ENCODE measurements at places on chromosomes 2 and 18.

- DNase-seq: no peak
Measured at GRCh38 chr2:105454801-105455485, 56.1 kb upstream of the FHL2 start.

- DNase-seq: no peak
Measured at GRCh38 chr2:152646264-152646663, 71.0 kb downstream of the PRPF40A start.

GRCh38 chr2:22086726-22087125 lies 963.0 kb downstream of the TDRD15 start:
- no peak for DNase-seq

DNA sequence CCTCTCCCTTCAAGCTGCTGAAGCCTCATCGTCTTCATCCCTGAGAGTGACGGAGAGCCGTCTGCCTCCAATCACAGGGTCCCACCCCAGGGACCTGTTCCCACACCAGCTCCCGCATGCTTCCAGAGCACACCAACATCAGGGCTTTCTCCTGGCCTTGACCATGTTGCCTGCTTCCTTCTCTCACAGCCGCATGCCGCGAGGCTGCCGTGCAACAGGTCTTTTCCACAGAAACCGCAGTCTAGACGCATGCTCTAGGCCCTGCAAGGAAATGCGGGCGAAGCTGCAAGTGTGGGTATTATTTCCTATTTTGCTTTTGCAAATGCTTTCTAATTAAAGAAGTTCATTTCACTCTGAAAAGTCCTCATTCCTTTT lies 277.8 kb downstream of the EIPR1 start:
- DNase-seq: no peak

GRCh38 chr18:9984080-9984479 lies 70.3 kb downstream of the VAPA start:
- no peak for DNase-seq

GRCh38 chr2:139394801-139395200 lies 614.6 kb upstream of the NXPH2 start:
- DNase-seq: no peak

- DNase-seq: no peak
Measured at GRCh38 chr2:204274429-204274828, 270.8 kb upstream of the PARD3B start.

DNA sequence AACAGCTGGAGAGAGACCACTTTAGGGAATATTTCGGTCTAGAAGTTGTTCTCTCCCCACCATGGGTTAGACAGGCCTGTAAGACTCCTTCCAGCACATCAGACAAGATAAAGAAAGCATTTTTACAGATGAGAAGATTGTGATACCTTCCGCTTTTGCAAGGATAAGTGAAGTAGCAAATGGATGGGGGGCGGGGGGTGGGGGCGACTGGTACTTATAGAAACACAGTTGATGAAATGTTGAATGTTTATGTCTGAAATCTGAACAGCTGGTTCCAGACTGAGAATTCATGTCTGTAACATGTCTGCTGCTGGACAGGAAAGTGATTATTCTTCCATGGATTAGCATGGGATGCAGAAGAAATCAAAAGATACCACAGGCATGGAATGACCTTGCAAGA lies 90.5 kb upstream of the FN1 start:
- DNase-seq: no peak

GRCh38 chr2:81087646-81088045 lies 783.1 kb upstream of the LRRTM1 start:
- no peak for DNase-seq

- DNase-seq: no peak
Measured at GRCh38 chr2:20612925-20613916, 37.7 kb downstream of the HS1BP3 start.

DNA sequence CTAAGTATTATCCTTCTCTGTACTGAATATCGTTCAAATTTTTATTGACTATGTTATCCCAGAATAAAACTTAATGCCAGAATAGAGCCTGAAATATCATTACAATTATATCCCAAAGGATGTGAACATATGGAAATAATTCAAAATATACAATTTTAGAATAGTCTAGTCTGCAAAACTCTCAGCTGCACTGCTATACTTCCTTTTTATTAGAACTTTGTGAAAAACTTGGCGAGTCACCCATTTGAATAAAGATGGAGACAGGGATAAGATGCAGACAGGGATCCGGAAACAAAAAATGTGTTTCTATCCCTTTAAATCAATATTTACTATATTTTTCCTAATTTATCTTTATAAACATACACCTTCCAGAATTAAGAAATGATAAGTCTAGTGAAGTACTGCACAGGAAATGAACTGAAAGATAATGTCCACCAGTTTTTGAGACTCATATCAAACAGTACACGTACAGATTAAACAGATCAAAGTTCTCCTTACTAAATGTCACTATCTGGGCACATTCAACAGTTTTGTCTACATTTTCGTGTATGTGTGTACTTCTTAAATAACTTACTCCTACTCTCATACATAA lies 107.8 kb downstream of the MEP1B start:
- DNase-seq: no peak

GRCh38 chr18:11512096-11513025 lies 97.0 kb upstream of the SLC35G4 start:
- DNase-seq: no peak

GRCh38 chr2:10237392-10238321 lies 65.0 kb upstream of the HPCAL1 start:
- DNase-seq: no peak

DNA sequence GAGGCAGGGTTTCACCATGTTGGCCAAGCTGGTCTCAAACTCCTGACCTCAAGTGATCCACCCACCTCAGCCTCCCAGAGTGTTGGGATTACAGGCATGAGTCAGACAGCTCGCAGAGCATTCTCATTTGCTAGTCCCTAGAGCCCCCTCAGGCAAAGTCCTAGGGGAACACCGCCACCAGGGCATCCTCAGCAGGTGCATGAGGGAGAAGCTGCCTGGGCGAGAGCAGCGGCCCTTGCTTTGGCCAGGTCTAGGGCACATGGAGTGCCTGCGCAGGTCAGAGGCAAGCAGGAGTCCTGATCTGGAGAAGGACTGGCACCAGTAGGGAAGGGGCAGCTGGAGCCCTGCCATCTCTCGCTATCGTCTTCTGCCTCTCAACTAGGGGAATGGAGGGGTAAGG lies 32.4 kb downstream of the NGEF start:
- no peak for DNase-seq

GRCh38 chr2:88866756-88867155 lies 175.3 kb downstream of the RPIA start:
- no peak for DNase-seq

DNA sequence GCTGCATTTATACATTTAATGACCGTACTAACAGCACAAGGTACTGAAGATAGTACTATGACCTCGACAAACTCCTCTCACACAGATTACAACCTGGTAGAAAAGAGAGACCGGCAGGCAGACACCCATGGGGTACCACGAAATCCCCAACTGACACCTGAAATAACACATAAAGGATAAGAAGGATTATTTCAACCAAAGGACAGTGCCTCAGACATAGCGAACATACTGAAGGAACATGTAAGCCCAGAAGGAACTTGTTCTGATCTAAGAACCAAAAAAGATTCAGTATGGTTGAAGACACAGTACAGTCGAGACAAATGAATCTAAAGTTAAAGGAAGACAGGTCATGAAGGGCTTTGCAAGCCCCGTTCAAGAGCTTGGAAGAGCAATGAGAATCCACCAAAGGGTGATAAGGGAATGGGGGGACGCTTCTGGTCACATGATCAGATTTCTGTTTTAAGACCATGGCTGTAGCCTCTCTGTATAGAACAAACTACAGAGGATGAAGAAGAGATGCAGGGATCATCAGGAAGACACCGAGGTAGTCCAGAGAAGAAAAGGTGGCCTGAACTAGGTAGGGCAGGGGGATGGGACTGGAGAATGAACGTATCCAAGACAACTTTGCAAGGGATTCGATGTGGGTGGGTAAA lies 902 bp downstream of the MCFD2 start:
- no peak for DNase-seq

DNA sequence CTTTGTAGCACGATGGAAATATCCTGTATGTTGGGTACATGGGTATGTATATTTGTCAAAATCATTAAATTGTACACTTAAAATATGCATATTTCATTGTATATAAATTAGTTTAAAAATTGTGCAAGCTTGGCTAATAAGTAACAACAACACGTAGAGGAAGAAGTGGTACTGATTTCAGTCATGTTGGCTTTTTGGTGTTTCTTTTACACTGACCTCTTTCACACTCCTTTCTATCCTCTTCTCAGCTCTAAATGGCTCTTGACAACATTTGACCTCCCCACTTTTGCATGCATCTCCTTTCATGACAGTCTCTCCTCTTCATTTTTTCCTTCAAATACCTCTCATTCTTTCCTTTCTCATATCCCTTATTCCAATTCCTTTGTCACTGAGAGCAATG lies 801.4 kb upstream of the ZEB2 start:
- DNase-seq: no peak

- DNase-seq: no peak
Measured at GRCh38 chr2:149719695-149720094, 132.1 kb upstream of the MMADHC start.

DNA sequence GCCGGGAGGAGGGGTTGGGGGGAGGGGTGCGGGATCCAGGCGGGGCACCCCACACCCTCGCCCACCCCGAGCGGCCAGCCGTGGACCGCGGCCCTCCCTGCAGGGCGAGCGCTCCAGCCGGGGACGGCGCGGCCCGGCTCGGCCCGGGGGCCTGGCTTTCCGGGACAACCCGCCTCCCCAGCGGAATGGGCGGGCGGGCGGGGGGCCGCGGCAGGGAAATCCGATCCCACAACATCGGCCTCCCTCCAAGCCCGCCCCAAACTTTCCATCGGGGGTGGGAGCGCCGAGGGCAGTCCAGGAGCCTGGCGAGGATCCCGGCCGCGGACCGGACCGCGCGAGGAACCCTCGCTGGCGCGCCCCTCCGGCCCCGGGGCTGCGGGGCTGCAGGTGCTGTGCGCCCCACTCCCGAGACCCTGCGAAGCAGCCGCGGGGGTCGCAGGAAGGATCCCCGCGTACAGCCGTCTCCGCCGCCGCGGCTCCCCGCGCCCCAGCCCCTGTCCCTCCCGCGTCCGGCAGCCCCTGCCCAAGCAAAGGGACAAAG lies 529 bp downstream of the SEMA4C start:
- no peak for DNase-seq

DNA sequence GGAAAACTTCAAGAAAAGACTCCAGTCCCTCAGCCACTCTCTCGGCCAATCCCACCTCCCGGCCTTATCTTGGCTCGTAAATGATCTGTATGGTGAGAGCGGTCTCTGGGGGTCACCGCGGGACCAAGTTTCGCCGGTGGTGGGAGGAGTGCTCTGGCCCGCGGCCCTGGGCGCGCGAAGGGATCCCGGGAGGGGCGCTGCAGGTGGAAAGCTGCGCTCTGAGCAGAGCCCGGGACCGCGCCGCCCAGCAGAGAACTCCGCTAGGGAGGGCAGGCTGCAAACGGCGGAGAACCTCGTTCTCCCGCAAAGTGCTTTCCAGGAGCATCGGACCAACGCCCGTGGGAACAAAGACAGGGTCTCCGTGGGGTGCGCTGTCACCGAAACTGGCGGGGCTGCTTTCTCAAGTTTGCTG lies 622 bp downstream of the LRP2 start:
- DNase-seq: no peak

DNA sequence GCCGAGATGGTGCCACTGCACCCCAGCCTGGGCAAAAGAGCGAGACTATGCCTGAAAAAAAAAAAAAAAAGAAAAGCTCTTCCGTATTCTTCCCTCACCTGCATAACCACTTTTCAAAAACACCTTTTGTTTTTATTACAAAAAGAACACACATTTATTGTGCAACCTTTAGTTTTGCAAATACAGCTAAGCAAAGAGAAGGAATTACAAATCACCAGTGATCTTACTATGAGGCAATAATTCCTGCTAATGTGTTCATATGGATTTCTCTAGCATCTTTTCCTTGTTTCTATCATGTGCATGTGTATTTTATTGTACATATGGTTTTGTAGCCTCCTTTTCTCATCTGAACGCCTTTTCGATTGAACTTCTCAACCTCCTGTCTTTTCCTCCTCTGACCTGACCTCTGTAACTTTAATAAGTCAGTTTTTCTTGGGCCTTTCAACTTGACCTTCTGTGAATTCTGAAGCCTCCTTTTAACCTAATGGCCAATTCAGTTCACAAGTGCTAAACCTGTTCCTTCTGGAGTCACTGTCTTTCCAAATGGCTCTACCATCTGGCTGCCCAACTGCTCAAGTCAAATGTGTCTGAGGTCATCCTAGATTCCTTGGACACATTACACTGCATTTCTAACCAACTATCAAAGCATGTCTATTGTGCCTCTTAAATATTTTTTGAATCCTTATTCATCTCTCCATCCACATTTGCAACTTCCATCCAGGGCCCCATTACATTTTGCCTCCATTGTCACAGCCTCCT lies 59.1 kb upstream of the DAPL1 start:
- DNase-seq: no peak

GRCh38 chr2:43894743-43895142 lies 56.0 kb downstream of the ABCG8 start:
- no peak for DNase-seq

- no peak for DNase-seq
Measured at GRCh38 chr2:9385841-9386240, 37.5 kb downstream of the ITGB1BP1 start.

DNA sequence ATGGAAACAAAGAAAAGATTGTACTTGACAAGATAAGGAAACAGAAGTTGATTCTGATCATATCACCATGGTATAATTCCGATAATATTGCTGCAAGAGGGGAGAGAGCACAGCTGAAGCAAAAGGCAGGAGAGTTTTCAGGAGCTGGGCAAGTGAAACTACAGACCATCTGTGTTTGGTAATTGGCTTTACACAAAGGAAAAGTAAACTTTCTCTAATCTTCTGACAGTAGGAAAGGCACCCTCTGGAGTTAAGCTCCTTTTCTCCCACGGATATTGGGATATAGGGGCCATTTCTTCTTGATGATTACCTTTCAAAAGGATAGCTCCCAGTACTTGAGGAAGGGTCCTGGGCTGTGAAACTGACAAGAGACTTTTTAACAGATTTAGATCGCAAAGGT lies 29.9 kb upstream of the REG3A start:
- no peak for DNase-seq

DNA sequence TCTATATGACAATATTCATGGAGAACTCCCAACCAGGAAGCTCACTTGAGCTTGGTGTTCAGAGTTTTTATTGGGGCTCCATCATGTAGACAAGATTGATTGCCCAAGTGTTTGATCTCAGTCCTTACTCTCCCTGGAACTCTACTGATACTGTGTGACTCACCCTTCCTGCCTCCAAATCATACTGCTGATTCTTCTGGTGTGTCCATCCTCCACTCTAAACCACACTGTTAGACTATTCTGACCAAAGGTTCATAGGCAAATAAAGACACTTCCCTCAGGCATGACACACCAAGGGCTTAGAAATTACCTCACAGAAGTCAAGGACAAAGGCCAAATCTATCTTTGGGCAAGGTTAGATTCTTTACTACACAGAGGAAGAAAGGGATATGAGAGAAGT lies 107.9 kb upstream of the CDH20 start:
- DNase-seq: no peak

- no peak for DNase-seq
Measured at GRCh38 chr2:203135105-203135504, 103.7 kb upstream of the CYP20A1 start.

DNA sequence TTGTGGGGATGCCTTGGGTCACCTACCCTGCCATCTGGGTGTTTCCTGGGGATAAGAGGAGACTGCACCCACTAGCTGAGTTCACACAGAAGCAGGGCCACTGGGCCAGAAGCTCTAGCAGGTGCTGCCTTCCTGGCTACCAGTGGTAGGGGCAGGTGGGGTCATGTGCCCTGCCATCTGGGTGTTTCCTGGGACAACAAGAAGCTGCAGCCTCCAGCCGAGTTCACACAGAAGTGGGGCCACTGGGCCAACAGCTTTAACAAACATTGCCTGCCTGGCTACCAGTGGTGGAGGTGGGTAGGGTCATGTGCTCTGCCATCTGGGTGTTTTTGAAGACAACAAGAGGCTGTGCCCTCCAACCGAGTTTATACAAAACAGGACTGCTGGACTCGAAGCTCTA lies 282.2 kb upstream of the SYT4 start:
- DNase-seq: no peak

Data from stimulated activated CD8-positive, alpha-beta memory T cell treated with anti-CD3 and anti-CD28 coated beads, Interleukin-12 subunit alpha, Interleukin-12 subunit beta, amount 100 ng/mL, for 4 hours (primary cell).